Activated T-cell treated with anti-CD3 and anti-CD28 coated beads, Interleukin-2, amount 50 U/mL, for 4 hours (primary cell): ENCODE measurements at places on chromosomes 1 and 21. TPM values are rescaled to one million over a fixed set of nuclear protein-coding genes. Genes with fewer than 3 reads are reported as not detected.

KCNE1 gene
- total RNA-seq: 0.25 TPM

TBX15 gene
- total RNA-seq: not detected

TMPRSS15 gene
- total RNA-seq: not detected

DNM3 gene
- 0.58 TPM for total RNA-seq

SERINC2 gene
- total RNA-seq: 0.35 TPM

HSD3B2 gene
- 0.41 TPM for total RNA-seq

GRCh38 chr1:16625497-16626408, 12.4 kb upstream of the NBPF1 start:
- no peak for DNase-seq

DNA sequence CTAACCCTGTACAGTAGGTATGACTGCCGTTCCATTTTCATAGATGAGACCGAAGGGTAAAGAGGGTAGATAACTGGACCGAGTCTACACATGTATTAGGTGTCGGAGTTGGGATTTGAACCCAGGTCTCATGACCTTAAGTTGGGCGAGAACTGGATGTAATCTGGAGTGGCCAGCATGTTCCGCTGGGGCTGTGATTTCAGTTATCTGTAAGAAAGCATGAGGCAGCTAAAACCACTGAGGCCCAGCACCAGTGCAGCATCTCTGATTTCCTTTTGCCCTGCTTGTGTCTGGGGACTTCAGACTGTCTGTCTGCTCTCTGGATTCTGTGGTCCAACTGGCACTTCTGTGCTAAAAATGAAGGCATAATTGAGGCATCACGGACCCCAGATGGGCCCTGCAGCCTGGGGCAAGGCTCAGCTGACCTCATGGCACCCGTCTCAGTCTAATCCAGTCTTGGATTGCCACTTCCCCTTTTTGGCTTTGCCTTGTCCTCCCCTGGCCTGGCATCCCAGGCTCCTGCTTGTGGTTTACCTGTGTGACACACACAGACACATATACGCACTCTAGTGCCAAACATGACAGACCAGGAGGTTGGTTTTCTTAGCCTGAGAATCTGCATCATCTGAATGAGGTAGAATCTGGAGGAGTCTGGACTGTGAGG, 180.2 kb downstream of the KIF26B start:
- DNase-seq: no peak

GRCh38 chr1:99171184-99171813, 93.0 kb upstream of the PLPPR4 start:
- DNase-seq: no peak

- DNase-seq: no peak
Measured at GRCh38 chr1:91604632-91605031, 104.0 kb downstream of the CDC7 start.

GRCh38 chr1:115252585-115252984, 85.5 kb downstream of the NGF start:
- no peak for DNase-seq

DNA sequence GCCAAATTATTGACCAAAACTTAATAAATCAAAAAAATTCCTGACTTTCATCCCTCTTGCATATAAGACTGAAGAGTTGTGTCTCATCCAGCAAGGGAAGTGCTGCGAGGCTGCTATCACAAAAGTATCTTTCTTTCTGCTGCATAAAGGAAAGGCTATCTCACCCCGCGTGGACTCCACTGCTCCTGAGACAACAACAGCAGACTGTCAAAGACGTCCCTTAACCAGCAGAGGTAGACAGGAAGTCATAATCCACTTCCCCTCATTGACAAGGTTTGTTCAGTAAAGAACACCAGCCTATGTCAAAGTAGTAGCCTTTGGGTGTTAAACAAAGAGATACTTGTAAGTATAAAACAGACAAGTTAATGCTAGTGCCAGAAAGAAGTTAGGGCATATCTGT, 29.4 kb downstream of the VPS26C start:
- no peak for DNase-seq

DNA sequence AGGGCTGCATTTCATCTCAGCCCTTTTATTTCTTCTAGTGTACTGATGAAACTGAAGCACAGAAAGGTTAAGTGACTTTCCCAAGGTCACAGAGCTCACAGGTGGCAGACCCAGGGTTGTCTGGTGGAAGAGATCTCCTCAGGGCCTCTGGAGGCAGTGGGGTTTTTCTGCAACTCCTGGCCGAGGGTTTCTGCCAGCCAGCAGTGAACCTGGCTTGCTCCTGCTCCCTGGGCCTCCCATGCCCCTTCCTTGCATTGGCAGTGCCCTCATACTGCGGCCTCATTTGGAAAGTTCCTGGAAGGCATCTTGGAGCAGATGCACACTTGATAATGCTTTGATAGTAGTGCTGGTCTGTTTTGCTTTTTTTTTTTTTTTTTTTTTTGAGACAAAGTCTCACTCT, 7.7 kb downstream of the GALNT2 start:
- no peak for DNase-seq

GRCh38 chr1:33388805-33389771, 41.8 kb downstream of the PHC2 start:
- no peak for DNase-seq

- no peak for DNase-seq
Measured at GRCh38 chr1:161019751-161020495, 1.0 kb downstream of the F11R start.

DNA sequence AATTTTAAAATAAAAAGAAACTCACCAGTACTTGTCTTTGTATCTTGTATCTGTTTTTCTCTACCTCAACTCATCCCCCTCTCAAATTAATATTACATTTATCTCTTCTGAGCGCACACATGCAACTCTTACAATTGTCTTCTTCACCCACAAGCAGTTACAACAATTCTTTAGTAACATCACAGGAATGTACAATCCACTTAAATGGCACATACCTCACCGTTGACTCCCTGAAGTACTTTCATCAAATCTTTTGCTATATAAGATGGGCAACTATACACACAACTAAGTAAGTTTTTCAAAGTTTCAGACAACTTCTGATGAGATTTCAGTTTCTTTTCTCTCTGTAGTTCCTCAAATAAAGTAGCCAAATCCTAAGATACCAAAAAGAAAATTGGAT, 28.3 kb downstream of the HEATR1 start:
- no peak for DNase-seq

DNA sequence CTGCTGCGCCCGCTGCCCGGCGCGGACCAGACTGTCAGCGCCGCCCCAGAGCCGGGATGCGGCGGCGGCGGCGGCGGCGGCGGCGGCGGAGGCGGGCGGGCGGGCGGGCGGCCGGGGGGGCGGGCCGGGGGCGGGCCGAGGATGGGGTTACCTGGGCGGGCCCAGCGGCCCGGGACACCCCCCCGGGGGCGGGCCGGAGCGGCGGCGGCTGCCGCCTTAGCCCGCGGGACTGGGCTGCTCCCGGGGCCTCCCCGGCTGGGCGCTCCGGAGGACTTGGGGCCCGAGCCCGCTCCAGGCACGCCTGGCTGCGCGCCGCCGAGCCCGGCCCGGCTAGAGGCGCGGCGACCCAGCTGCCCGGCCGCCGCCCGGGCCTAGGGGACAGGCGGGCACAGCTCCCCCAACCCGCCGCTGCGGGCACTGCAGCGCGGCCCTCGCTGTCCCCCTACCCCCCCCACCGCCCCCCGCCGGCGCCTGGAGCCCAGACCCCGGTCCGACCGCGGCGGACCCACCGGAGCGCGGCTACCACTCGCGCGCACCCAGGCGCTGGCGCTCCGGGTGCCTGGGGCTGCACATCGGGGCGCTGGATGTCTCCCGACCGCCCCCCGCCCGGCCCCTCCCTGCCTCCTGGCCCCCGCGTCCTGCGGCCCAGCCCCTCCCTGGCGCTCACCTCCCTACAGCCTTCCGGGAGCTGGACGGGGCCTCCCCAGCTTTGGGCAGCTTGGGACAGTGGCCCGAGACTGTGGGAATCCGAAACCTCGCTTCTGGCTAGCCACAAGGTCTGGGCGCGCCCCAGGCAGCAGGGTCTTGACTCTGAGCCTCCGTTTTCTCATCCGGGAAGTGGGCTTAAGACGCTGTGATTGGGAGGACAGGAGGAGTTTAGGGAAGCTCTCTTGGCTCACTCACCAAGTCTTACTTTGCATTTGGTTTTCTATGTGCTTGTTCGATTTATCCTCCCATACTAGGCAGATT, at the start of gene WNT4:
Gene WNT4 (minus strand): TSS at position 33 of the 969 bp plus-strand sequence. CDS start 175 bp downstream, outside the sequence.
- no peak for DNase-seq

DNA sequence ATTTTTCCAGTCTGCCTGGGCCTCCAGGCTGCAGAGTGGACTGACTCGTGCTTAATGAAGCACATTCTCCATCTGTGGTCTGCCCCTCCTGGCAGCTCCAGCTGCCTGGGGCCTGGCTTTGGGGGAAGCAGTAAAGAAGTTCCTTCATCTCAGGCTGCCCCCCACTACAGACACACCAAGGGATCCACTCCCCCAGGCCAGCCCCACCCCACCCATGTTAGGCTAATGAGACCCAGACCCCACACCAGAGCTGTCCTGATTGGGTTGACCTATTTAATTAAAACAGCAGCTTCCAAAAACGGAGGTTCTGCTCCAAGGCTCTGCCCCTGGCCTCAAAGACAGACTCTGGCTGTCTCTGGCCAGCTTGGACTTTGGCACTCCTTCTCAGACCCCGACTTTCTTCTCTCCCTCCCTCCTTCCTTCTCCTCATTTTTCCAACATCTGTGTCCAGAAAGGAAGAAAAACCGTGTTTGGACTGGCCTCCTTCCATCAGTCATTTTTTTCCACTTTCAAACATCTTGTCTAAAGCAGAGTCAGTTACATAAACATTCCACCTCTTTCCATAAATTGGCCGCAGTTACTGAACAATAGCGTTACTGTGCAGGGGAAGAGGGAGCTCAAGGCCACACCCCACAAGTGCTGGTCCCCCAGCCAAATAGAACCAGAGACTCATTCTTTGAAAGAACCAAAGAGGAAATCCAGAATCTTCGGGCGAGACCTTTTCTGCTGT, 29.7 kb downstream of the SERTAD4 start:
- DNase-seq: no peak

DNA sequence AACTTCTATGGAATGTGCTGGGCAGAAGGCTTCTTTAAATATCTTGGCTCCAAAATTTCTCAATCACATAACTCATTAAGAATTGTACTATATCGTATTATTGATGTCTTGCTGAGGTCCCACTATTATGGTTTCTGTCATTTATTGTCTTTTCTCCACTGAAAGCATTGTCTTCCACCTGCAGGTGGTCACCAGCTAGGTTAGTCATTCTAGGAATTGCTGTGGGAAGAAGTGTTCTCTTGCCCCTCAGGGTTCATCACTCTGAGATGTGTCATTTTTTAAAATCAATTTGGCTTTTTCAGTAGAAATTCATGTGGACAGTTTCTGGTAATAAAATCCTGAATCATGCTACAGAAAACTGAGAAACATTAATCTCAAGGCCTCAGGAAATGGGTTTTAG, 66.1 kb downstream of the NCAM2 start:
- no peak for DNase-seq

- no peak for DNase-seq
Measured at GRCh38 chr1:92831368-92831761, 475 bp upstream of the RPL5 start.

DNA sequence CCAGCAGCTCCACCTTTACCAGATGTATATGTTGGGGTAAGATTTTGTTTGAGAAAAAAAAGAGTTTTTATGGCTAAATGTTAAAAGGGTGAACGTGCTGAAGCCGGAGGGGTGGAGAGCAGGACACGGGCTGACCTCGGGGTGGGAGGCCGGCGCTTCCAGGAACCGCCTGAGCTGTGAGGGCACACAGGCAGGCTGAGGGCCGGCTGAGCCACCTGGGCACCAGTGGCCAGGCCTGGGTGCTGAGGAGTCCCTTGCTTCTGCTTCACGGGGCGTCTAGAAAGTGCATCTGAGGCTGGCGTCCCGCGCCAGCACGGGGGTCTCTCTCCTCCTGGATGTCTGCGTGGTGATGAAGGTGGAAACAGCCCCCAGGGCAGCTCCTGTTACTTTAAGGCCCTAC, 33.6 kb upstream of the ADARB1 start:
- no peak for DNase-seq

- no peak for DNase-seq
Measured at GRCh38 chr1:186974774-186975181, 146.0 kb downstream of the PLA2G4A start.

DNA sequence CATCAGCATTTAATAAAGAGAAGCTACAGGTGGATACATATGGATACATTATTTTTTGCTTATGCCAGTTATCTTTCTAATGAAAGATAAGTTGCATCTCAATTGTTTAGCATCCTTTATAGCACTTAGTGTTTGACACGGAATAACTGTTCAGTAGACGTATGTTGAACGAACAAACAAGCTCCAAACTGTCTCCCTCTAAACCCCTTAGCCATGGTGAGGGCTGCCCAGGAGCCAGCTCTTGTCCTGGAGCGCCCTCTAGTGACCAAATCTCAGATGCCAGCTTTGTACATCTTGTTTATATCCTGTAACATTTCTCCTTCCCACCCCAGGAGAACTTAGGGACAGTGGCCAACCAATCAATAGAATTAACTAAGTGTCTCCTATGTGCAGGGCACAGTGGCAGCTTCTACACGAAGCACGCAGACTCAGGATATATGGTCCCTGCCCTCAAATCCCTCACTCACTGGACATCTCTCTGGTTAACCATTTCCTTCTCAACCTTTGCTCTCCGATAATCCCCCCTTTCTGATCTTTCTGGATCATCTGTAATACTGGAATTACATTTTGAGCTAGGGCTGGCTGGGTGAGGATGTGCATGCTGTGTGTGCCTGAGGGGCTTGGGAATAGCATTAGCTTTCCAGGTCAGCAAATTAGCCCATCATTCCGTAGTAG, 22.9 kb downstream of the KCNA10 start:
- peak; percentile 75 for DNase-seq

DNA sequence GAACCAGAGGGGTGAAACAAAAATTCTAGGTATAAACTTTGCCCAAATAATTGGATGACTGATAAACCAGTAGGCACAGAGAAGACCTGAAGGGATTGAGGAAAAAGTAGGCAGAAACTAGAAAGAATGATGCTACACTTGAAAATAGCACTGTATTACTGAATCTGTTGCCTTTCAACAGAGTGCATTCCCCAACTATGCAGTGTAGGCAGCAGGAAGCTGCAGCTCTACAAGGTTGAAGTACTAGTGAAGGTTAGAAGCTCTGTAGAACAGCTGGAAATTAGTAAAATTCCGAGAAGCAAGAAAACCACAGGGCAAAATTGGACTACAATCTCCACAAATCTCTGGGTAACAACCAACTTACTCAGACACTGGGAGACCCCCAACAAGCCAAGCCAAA, 27.4 kb downstream of the ZNF644 start:
- DNase-seq: no peak
